ENCODE measurements at places on chromosomes 2 and 18. TPM values are rescaled to one million over a fixed set of nuclear protein-coding genes. Genes with fewer than 3 reads are reported as not detected.
A peak's percentile ranks its signal among the peaks of the same experiment; 100 is the strongest.

DNA sequence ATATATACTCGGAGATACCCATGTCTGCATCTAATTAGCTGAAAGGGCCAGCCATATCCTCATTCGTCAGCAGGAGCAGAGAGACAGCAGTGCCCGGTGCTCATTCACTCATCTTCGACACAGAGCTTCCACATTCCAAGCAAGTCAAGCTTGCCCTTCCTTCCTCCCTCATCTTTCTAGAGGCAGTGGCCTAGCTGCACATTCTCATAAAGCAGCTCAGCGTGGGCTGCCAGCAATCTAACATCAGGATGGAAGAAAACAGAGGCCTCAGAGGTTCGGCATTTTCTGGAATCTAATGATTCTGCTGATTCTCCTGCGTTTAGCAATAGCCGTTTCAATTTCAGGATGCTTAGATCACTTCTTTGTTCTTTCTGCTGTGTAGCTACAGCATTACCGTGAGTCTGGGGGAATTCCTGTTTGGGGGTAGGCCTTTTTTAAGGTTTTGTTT lies 68.8 kb downstream of the CLHC1 start:
- H3K27me3 ChIP-seq: no peaks in the 10 kb centered on the region
- peak overlapping the region; percentile 39 for H3K27ac ChIP-seq
- DNase-seq: no peak
- H3K4me3 ChIP-seq: no peak overlapping the region

- H3K4me3 ChIP-seq: no peak overlapping the region
- no peak overlapping the region for H3K27ac ChIP-seq
- DNase-seq: peak; percentile 25
- H3K36me3 ChIP-seq: no peaks in the 10 kb centered on the region
- H3K27me3 ChIP-seq: no peaks in the 10 kb centered on the region
- no peaks in the 10 kb centered on the region for H3K4me1 ChIP-seq
Observed at GRCh38 chr2:225122583-225123486, 80.6 kb upstream of the DOCK10 start.

DNA sequence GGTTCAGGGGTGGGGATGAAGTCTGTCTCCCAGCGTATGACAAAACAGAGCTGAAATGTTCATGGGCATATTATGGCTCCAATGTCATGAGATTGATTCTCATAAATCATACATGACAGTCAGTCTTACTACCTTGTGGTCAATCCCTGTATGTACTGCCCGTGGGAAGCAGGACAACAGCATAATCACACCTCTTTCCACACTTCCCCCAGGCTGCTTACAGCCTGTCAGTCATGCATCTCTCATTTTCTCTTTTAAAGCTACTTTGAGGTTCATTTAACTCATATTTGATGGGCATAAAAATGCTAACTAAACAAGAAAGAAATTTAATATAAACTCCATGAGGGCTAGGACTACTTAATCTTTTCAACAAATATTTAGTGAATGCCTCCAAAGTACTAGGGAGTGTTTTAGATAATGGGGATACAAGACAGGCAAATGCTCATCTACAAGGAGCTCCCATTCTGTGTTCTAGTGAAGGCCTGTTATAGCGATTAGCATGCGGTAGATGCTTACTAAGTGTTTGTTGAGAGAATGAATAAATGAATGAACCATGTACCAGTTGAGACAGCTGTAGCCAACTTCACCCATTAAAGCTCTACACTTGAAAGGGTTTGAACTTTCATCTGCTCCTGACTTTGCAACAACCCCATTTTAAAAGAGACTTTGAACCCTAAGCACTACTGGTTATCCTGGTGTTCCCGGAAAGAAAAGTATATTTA lies 89.1 kb downstream of the ALPK2 start:
- peak overlapping the region; percentile 39 for H3K27ac ChIP-seq
- no peaks in the 10 kb centered on the region for H3K36me3 ChIP-seq
- H3K4me3 ChIP-seq: no peak overlapping the region
- no peaks in the 10 kb centered on the region for H3K27me3 ChIP-seq
- peaks cover 11% of the 10 kb centered on the region for H3K4me1 ChIP-seq
- no peak for DNase-seq

GRCh38 chr2:12501469-12502158 lies 215.1 kb upstream of the TRIB2 start:
- H3K36me3 ChIP-seq: no peaks in the 10 kb centered on the region
- no peaks in the 10 kb centered on the region for H3K27me3 ChIP-seq
- H3K4me1 ChIP-seq: no peaks in the 10 kb centered on the region
- no peak for DNase-seq

GRCh38 chr18:55227771-55228170 lies 268.5 kb upstream of the CCDC68 start:
- H3K4me1 ChIP-seq: no peaks in the 10 kb centered on the region
- DNase-seq: no peak
- H3K36me3 ChIP-seq: no peaks in the 10 kb centered on the region
- no peak overlapping the region for H3K27ac ChIP-seq
- no peaks in the 10 kb centered on the region for H3K27me3 ChIP-seq

GRCh38 chr2:238239543-238239862 lies 335 bp downstream of the HES6 start:
- no peaks in the 10 kb centered on the region for H3K36me3 ChIP-seq
- no peak overlapping the region for H3K27ac ChIP-seq
- H3K4me1 ChIP-seq: peaks cover 15% of the 10 kb centered on the region
- no peak for DNase-seq
- H3K4me3 ChIP-seq: peak overlapping the region; percentile 74

DNA sequence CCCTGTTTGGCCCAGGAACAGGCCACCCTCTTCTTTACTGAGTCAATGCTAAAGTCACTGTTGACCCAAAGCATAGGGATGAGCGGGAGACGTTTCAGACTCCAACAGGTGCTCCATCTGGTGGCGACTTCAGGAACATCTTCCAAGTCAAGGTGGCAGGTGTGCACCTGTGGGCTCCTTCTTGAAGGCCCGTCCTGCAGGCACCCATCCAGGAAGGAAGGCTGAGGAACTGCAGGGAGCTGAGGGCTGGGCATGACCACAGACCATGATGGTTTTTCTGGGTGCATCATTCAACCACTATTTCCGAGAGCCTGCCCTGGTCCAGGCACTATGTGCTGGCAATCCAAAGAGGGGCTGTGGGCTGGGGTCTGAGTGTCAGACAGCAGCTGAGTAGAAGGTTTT lies 142.8 kb downstream of the NDUFA10 start:
- DNase-seq: peak; percentile 65
- no peaks in the 10 kb centered on the region for H3K27me3 ChIP-seq
- H3K27ac ChIP-seq: no peak overlapping the region

- H3K27me3 ChIP-seq: no peaks in the 10 kb centered on the region
- peaks cover 3% of the 10 kb centered on the region for H3K4me1 ChIP-seq
- no peak overlapping the region for H3K27ac ChIP-seq
Observed at GRCh38 chr2:216084547-216084946, 2.8 kb downstream of the TMEM169 start.

DNA sequence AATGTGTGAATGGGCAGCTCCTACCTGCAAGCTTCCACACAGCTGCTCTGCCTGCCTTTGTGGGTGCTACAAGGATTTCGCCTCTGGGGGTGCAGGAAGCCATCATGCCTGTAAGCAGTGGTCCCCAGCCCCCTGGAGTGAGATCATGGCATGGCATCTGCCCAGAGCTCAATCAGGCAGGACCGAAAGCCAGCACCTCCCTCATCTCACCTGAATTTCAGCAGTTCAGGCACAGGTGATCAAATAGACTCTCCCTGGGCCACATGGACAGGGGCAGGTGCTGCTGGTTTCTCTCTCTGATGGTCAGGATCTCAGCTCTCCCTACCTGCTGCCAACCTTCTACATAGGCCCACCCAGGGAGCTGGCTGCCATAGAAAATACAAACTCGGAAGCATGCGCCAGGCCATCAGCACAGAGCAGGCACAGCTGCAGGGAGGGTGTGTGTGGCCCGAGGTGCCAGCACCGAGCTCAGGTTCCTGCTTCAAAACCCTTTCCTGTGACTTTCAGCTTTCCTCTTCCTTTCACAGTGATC lies 133.2 kb upstream of the ID2 start:
- DNase-seq: peak; percentile 15
- no peaks in the 10 kb centered on the region for H3K36me3 ChIP-seq

- H3K27me3 ChIP-seq: no peaks in the 10 kb centered on the region
- H3K36me3 ChIP-seq: no peaks in the 10 kb centered on the region
- no peak overlapping the region for H3K27ac ChIP-seq
- H3K4me3 ChIP-seq: no peak overlapping the region
- no peak for DNase-seq
- no peaks in the 10 kb centered on the region for H3K4me1 ChIP-seq
Observed at GRCh38 chr18:5770176-5770575, 125.1 kb downstream of the TMEM200C start.

GRCh38 chr2:217054791-217055190 lies 194.9 kb upstream of the TNP1 start:
- H3K27me3 ChIP-seq: no peaks in the 10 kb centered on the region
- no peaks in the 10 kb centered on the region for H3K4me1 ChIP-seq
- no peak overlapping the region for H3K4me3 ChIP-seq
- H3K27ac ChIP-seq: no peak overlapping the region
- H3K36me3 ChIP-seq: no peaks in the 10 kb centered on the region

- H3K27ac ChIP-seq: no peak overlapping the region
- H3K4me3 ChIP-seq: no peak overlapping the region
- H3K27me3 ChIP-seq: no peaks in the 10 kb centered on the region
- H3K36me3 ChIP-seq: no peaks in the 10 kb centered on the region
- DNase-seq: no peak
- H3K4me1 ChIP-seq: no peaks in the 10 kb centered on the region
Observed at GRCh38 chr2:207394812-207395534, 134.8 kb upstream of the CREB1 start.

DNA sequence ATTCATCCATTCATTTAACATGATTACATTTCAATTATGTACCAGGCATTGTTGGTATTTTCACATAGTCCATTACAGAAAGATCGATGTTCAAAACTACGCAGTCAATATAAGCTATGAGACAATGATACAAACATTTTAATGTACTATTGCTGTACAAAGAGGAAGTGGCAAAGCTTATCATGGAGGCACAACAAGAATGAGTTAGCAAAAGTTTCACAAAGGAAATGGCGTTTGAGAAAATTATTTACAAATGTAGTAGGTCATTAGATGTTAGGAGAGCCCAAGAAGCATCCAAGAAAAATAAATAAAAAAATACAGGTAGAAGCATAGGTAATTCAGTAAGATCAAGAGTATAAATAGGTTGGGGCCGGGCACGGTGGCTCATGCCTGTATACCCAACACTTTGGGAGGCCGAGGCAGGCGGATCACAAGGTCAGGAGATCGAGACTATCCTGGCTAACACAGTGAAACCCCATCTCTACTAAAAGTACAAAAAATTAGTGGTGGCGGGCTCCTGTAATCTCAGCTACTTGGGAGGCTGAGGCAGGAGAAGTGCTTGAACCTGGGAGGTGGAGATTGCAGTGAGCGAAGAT lies 1730.8 kb upstream of the CELF4 start:
- no peak for DNase-seq
- H3K4me3 ChIP-seq: no peak overlapping the region
- H3K27me3 ChIP-seq: no peaks in the 10 kb centered on the region
- H3K36me3 ChIP-seq: no peaks in the 10 kb centered on the region

- no peaks in the 10 kb centered on the region for H3K27me3 ChIP-seq
- DNase-seq: no peak
- H3K27ac ChIP-seq: no peak overlapping the region
- no peaks in the 10 kb centered on the region for H3K36me3 ChIP-seq
- H3K4me3 ChIP-seq: no peak overlapping the region
- no peaks in the 10 kb centered on the region for H3K4me1 ChIP-seq
Observed at GRCh38 chr18:49368876-49369440, 91.5 kb downstream of the DYM start.

- DNase-seq: no peak
- no peak overlapping the region for H3K27ac ChIP-seq
- H3K36me3 ChIP-seq: no peaks in the 10 kb centered on the region
- peaks cover 6% of the 10 kb centered on the region for H3K4me1 ChIP-seq
- H3K4me3 ChIP-seq: no peak overlapping the region
Observed at GRCh38 chr2:195662138-195662537, 5.1 kb downstream of the SLC39A10 start.

DNA sequence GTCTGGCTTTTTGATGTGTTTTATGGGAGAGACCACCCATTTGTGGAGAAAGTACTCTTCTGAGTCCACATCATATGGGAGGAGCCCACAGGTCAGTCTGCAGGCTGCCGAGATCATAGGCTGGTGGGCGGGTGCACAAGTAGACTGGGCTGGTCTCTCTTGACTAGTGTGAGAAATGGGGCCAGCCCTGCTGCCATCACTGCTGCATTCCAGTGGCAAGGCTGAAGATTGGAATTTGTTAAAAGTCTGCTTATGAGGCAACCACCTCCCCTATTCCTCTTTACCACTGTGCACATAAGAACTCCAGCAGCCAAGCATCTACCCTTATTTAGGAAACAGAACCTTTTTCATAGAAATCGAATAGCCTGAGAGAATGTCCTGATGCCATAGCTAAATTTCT lies 200.7 kb downstream of the DIS3L2 start:
- H3K4me3 ChIP-seq: no peak overlapping the region
- H3K27ac ChIP-seq: no peak overlapping the region
- H3K4me1 ChIP-seq: no peaks in the 10 kb centered on the region
- DNase-seq: no peak
- H3K27me3 ChIP-seq: no peaks in the 10 kb centered on the region
- no peaks in the 10 kb centered on the region for H3K36me3 ChIP-seq

DNA sequence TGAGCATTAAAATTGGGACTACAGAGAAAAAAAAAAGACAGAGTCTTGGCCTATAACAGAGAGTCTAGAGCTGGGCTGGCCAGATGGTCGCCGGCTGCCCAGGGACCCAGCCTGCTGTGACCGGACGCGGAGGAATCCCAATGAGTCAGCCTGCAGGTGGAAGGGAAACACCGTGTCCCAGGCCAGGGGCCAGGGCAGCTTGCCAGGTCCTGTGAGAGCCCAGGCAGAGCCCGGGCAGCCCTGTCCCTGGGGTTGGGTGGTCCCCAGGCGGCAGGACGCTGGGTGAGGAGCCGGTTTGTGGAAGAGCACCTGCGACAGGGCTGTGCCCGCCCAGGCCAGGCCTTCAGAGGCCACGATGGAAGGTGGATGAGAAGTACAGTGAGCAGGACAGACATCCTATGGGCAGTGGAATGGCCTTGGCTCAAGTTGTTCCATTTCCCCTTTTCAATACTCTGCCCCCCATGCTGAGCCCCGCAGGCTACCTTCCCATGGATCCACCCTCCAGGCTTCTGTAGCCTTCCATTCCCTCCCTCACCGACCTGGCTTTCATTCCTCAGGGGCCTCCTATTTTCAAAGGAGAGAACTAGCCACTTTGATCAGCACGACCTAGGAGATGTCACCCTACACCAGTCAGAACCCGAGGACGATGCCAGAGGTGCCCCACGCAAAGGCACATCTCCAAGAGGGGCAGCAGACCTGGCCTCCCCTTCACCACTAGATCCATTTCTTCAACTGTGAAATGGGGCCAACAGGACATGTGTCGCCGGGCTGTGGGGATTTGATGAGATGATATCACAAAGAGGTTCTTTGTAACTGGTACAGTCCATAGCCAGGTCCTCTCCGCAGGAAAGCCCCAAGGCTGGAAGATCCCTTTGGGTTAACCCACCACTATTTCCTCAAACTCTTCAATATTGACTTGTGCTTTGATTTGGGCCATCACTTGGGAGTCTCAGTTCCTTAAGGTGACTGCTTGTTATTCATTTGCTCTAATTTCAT lies 87.5 kb downstream of the POLR1A start:
- H3K27ac ChIP-seq: no peak overlapping the region
- no peak overlapping the region for H3K4me3 ChIP-seq
- H3K4me1 ChIP-seq: peaks cover 4% of the 10 kb centered on the region
- H3K36me3 ChIP-seq: no peaks in the 10 kb centered on the region

Gene ANKRD30B
- total RNA-seq: not detected

Gene PAX3
- total RNA-seq: 0.16 TPM

Gene STPG4
- 0.21 TPM for total RNA-seq

Gene GALNT5
- total RNA-seq: 52.4 TPM

Gene SH2D6
- 9.2 TPM for total RNA-seq

Gene PLGLB1
- total RNA-seq: 4.2 TPM

Gene FAM110C
- 20.1 TPM for total RNA-seq

Data from colonic mucosa (tissue), 4 donors.